ENCODE measurements at places on chromosomes 1 and 21.

DNA sequence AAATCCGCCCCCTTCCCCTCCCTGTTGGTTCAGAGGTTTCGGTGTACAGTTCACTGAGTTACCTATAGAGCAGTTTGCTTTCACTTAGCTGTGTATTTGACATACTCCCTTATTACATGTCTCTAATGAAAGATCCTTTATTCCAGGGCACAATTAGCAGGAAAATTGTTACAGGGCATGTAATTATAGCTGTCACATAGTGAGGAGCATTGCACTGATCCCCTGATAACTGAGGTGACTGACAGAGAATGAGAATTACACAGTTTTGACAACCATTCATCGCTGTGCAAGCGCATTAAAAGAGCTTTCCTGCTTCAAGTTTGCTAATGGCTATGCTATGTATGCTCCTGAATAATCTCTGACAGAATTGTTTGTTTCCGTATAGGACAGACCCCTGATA lies 26.9 kb downstream of the DAP3 start:
- no peak for DNase-seq
- H3K4me3 ChIP-seq, result no peak overlapping the region
- H3K36me3 ChIP-seq, result peaks cover 48% of the 10 kb centered on the region
- H3K27ac ChIP-seq, result no peak overlapping the region

DNA sequence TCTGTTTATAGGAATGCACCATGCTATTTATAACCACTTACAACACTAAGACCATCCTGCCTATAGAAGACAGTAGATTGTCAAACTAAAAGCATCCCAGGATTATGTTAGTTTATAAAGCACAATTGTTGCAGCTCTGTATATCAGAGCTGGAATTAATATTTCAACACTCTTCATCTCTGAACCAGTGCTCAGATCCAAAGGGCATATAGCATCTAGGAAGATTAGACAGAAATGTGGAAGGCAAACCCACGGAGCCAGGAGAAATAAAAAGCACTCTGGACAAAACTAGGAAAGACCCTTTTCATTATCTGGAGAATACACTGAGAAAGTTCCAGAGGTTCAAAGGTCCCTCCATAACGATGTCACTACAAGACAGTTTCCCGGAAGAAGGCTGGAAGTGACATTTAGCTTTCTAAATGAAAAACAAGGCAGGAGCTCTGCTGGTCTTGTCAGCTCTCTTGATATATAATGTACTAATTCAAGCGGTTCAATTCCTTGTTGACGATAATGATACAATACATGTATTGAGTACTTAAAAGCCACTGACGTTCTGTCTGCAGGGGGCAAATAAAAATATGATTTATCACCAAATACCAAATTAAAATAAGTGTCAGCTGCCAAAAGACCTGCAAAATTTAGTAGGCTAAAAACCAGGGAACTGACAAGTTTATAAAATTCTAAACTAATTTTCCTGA lies 91.8 kb upstream of the BCL10 start:
- no peaks in the 10 kb centered on the region for H3K27me3 ChIP-seq
- no peak for DNase-seq
- H3K27ac ChIP-seq, result no peak overlapping the region
- no peaks in the 10 kb centered on the region for H3K4me1 ChIP-seq

- DNase-seq, result no peak
- peaks cover 18% of the 10 kb centered on the region for H3K4me1 ChIP-seq
- H3K27ac ChIP-seq, result peak overlapping the region; percentile 95
- no peaks in the 10 kb centered on the region for H3K27me3 ChIP-seq
These were observed 1.1 kb downstream of the PATJ start for GRCh38 chr1:61743431-61743705.

DNA sequence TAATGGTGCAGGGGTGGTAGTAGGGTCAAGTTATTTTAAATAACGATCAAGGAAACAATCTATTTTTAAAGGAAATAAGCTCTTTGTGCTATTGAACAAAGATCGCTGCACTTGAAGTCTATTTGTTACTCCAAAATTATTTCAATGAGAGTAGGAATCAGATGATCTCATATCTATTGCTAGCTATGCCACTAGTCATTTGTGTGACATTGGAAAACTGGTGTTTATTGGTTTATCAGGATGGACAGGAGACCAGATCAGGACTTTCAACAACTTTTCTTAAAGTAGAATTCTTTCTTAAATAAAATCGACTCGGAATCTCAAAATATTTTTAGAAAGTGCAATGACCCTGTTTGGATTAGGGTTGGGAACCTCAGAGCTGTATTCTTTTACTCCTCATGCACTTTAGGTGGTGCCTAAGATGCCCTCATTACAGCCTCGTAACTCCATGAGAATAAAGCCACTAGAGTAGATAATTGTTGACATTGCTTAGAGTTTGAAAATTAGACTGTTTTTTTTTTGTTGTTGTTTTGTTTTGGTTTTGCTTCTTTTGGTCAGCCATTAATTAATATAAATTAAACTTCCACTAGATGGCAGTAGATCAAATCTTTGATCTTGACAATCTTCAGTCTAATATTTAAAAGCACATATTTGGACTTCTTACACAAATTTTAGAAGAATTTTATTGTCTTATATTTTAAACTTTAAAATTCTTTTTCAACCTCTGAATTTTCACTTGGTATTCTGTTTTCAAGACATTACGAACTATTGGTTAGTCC lies 352.4 kb downstream of the USP25 start:
- no peak overlapping the region for H3K27ac ChIP-seq
- no peaks in the 10 kb centered on the region for H3K27me3 ChIP-seq
- H3K36me3 ChIP-seq, result no peaks in the 10 kb centered on the region
- H3K4me3 ChIP-seq, result no peak overlapping the region
- no peaks in the 10 kb centered on the region for H3K4me1 ChIP-seq

GRCh38 chr1:60299581-60299980 lies 226.0 kb upstream of the C1orf87 start:
- H3K27ac ChIP-seq, result no peak overlapping the region
- no peaks in the 10 kb centered on the region for H3K36me3 ChIP-seq
- H3K4me1 ChIP-seq, result no peaks in the 10 kb centered on the region
